Stimulated activated CD4-positive, alpha-beta T cell treated with anti-CD3 and anti-CD28 coated beads, Interleukin-15, amount 100 ng/mL, for 48 hours (primary cell): ENCODE measurements at places on chromosomes 7 and 10.
A peak's percentile ranks its signal among the peaks of the same experiment; 100 is the strongest.

- DNase-seq = no peak
Observed at GRCh38 chr7:43491984-43492383, 90.9 kb upstream of the STK17A start.

DNA sequence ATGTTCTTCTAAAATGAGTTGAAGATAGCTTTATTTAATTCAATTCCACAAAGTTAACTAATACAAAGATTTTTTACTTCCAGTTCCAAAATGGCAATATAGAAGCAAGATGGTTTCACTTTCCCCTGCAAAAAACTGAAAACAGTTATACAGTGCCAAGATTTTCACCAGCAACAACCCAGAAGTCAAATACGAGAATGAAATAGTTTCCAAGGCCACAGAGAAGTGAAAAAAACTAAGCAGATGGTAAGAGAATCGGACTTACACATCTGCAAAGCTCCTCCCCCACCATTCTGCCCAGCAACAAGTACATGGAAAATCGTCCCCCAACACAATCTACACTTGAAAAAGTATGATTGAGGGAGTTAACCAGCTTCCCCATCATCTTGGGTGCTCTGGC lies 30.3 kb upstream of the KEL start:
- no peak for DNase-seq

GRCh38 chr10:17671307-17671706 lies 27.4 kb downstream of the STAM start:
- no peak for DNase-seq

DNA sequence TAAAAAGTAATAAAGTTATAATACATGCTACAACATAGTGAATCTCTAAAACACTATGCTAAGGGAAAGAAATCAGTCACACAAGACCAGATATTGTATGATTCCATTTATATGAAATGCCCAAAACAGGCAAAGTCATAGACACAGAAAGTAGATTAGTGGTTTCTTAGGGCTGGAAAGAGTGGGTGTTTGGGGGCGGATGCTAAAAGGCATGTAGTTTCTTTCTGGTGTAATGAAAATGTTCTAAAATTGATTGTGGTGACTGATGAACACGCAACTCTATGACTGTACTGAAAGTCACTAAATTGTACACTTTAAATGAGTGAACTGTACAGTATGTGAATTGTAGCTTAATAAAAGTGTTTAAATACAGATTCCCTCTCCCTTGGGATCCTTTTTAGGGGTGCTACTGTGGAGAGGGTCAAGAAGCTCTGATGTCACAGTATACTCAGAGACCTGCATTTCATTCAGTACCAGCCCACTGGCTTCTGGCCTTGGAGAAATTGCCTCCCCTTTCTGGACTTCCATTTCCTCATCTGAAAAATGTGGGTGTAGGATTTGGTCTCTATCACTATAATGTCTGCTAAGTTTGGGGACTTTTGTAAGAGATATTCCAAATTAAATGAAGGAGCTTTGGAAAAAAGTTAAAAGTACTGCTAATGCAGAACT lies 46.4 kb downstream of the AOAH start:
- peak; percentile 60 for DNase-seq

GRCh38 chr10:53700278-53700677 lies 927.7 kb upstream of the MBL2 start:
- no peak for DNase-seq

DNA sequence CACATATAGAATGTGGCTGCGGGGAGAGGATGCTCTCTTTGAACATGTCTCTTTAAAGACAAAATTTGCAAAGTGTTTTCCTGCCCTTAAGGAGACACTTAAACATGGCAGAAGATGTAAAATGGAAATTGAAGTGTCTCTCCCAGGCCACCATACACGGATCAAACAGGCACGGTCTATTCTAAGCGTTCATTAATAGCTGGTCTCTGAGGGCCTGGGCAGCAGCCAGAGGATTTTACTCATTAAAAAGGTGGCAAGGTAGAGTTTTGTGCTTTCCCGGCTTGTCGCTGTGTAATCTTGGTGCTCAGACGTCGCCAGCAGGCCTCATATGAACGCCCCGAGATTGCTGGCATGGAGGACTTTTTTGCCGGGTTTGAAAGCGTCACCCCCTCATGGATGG lies 205.5 kb downstream of the EMX2 start:
- DNase-seq = no peak

- no peak for DNase-seq
Observed at GRCh38 chr10:35299016-35299415, 37.3 kb upstream of the CCNY start.

DNA sequence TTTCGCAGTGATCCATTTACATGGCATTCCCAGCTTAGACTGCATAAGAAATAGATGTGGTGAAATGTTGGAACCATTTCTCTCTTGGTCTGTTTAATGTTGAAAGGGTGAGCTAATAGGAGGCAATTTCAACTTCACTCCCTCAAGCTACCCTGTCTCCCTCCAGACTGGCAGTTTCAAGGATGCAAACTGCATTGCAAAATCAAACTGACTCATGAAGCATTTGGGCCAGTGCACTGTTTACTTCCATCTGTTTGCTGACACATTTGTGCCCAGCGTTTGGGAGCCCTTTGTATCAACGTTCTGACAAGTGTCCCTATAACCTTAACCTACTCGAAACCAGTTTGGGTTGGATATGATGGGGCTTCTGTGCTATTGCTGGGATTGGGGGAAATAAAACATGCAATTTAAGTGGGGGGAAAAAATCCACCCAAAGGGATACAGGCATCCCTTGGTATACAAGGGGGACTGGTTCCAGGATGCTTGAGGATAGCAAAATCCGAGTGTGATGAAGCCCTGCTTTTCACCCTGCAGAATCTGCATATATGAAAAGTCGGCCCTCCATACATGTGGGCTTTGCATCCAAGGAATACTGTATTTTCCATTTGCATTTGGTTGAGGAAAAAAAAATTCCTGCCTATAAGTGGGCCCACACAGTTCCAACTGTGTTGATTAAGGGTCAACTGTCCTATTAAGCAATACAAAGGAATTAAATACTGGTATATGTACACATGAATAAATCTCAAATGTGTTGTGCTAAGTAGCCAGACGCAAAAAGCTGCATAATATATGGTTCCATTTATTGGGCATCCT lies 15.6 kb downstream of the RHEB start:
- no peak for DNase-seq

DNA sequence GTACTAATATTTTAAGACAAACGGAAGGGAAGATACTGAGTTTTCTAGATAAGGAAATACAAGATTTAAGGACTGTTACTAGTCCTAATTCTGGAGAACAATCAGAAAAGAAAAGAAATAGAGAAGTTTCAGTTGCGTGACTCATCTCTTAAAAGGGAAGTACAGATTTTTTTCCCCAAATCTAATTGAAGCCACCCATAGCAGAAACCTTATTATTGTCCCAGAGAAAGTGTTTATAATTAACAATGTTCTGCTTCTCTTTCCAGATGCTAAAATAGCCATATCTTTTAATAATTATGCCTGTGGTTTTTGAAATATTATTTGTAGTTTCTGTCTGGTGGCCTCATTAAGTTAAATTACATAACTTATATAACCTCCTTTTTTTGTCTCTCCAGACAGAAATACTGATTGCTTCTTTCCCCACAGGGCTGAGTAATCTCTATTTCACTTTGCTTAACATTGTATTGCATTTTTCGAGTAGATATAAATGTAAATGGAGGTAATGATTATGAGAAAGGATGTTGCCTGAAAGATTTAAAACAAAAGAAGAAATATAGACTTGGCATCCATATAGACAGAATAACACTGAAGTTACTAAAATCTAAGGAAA lies 240.7 kb upstream of the MBL2 start:
- no peak for DNase-seq

DNA sequence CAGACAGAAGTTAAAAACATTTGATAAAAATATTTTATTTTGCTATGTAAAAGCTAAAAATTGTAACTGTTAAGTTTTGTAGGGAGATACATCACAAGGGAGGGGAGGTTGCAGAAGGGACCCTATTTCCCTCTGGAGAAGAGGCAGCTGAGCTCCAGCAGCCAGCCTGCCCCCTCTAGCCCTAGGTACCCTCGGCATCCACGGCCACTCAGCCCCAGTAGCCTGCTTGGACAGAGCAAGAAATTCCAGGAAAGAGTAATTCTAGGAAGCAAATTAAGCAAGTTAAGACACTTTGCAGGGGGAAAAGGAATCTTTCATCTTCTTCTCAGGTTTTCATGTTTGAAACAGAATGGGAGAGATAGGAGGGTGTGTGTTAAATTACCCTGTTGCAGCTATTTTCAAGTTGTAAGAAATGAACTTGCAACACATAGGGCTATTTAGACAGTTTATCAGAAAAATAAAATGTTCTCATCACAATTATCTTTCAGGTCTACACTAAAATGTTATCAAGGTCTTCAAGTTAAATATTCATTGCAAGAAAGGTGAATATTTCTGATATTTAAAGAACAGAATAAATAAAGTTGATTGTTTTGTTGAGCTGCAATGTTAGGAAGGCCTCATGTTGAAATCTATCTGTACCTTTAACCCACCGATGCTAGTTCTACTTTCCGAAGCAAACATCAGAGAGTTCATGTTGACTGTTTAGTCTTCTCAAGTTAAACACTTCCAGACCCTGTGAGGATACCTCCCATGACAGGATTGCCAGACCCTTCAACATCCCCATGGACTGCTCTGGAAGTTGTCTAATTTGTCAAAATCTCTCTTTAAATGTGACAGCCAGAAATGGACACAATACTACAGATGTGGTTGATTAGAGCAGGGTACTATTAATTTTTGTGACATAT lies 5.5 kb downstream of the SGCE start:
- DNase-seq = no peak

GRCh38 chr10:127563718-127564553 lies 14.8 kb downstream of the NPS start:
- DNase-seq = peak; percentile 3

GRCh38 chr10:89553064-89553734 lies 17.8 kb upstream of the SLC16A12 start:
- DNase-seq = no peak

- DNase-seq = no peak
Observed at GRCh38 chr10:23120001-23120934, 24.9 kb downstream of the MSRB2 start.

DNA sequence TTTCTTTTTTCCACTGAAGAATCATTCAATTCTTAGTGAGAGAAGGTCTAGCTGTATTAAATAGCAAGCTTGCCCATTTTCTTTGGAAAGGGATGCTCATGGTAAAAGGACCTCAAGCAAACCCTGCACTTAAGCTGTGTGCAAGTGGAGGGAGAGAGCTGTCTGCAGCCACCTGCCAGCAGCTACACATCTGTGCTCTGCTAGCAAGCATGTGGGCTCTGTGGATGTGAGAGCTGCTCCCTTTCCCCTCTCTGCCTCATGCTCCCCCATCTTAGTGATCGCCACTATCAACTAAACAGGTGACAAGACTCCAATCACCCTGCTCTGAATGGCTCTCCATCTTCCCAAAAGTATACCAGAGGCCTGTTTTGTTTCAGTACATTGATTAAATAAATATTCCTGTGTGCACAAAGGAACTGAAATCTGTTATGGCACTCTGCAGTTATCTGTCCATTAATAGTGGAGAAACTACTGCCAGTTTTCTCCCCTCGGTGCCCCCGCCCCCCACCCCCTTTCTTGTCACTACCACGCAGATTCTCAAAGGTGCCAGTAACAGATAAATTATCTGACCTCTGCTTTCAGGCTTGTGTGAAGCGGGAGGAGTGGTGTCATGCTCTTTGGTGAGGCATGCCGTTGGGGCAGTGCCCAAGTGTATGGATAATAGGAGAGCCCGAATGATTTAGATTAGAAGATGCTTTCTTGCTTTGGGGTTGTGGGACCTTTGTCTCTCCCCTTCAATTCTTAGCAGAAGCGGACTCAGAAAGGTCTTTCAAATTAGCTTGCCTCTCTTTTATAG lies 26.4 kb downstream of the AUTS2 start:
- no peak for DNase-seq

- no peak for DNase-seq
Observed at GRCh38 chr7:151339651-151340382, 1.8 kb upstream of the NUB1 start.

GRCh38 chr7:139659922-139660316 lies 117.9 kb downstream of the HIPK2 start:
- DNase-seq = no peak

- no peak for DNase-seq
Observed at GRCh38 chr10:3828404-3829155, 43.6 kb upstream of the KLF6 start.

DNA sequence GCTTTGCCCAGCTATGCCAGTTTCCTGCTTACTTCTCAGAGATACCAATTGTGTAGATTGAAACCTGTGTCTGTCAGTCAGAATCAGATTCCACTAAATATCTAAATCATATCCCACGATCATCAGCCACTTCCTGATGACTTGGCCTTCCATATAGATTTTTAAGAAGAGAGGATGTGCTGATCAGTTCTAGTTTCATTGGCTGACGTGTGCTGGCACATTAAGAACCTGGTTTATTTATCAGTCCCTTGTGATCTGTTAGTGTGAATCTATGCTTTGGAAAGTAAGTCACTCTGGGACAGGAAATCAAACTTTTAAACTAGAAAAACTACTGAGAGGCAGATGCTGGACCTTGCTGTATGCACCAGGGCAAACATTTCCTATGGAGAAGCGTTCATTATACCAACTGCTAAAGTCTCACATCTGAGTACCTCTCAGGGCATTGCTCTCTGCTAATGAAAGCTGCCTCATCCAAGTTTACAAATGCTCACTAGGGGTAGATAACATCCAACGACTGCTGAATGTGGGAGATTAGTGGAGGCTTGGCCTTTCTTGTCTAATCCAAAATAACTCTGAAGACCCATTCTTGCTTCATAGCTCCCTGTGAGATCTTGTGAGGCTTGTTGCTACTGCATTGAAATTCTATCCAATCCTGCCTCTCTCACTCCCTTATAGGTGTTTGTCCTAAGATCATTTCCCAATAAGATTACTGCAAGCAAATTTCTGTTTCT lies 109.1 kb downstream of the ARL4A start:
- no peak for DNase-seq

- no peak for DNase-seq
Observed at GRCh38 chr10:43123361-43124093, 14.7 kb upstream of the CSGALNACT2 start.

- DNase-seq = no peak
Observed at GRCh38 chr7:67788669-67789068, 792.0 kb downstream of the TYW1 start.

GRCh38 chr7:45699726-45700390 lies 125.7 kb downstream of the ADCY1 start:
- DNase-seq = no peak

GRCh38 chr7:132280335-132280734 lies 295.9 kb downstream of the PLXNA4 start:
- DNase-seq = no peak

DNA sequence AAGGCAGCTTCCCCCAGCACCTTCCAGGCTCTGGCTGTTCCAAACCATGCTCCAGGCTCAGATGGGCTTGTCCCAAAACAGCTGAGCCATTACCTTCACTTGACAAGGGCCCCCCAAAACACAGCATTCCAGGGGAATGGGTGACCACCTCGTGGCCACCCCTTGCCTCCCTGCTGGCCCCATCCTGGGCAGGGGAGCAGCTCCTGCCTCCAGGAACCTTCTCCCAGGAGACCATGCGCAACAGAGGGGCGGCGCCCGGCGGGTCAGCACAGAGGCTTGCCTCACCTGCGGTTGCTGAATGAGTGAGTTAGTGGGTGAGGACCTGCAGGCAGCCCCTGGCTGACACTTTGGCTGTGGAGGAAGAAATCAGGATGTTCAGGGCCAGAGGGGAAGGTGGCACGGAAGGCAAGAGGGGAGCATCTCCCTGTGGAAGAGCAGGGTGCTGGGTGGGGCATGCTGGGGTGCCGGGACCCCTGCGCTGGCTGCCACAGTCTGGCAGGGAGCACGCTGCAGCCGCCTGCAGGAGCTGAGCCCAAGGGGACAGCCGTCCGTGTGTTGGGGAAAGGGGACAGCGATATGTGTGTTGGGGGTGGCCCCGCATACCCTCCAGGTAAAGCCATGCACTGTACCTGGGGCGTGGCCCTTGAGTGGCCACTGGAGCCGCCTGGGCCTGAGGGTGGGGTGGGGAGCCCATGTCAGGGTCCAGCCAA lies 54.7 kb downstream of the PWWP2B start:
- DNase-seq = no peak
